A673 (cell line): ENCODE measurements at places on chromosomes 7 and 10.

DNA sequence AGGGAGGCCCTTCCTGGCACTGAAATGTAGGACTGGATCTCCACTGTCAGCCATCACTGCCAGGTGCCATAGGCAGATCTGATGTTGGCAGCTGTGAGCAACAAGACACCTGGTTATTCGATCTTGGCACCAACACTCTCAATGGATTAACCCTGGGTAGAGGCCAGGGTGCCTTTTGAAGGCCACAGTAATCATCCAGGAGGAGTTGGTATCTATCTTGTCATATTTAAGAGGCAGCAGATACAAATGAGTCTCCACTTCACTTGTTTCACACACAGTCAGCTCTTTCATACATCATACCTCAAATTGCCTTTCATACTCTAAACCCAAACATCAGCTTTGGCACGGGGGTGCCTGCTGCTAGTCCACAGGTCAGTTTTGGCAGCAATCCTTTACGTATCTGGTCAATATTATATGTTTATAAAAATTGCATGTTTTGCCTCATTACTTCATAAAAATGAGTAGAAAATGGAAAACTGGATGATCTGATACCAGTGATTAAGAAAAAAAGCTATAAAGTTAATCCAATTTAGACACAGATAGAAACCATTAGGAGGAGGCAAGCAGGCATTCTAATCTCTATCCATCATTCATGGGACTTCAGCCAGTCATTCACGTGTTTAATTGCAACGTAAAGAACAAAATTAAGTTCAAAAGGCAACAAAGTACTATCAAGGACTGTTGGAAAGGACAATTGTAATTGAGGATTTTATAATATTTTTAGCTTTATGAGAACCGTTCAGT is 12.7 kb upstream of the CACUL1 start:
- peak; percentile 42 for DNase-seq

DNA sequence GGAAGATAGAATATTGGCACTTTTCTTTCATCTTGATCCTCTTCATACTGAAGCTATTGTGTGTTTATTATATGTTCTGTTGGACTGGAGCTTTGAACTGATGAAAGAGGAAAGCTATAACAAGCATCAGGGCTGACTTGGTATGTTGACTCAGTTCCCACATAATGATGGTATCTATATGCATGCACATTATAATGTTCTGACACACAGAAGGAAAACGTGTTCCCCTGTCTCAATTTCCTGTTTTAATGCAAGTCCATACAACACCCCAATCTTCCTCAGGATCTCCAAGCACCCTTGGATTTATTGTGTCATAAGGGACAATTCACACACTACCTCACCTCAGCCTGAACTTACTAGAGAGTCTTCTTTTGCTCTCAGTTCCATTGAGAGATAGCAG is 8.3 kb upstream of the WASL start:
- no peak for DNase-seq

- DNase-seq: no peak
These were observed 346.7 kb downstream of the NRG3 start for GRCh38 chr10:82221601-82222149.

- DNase-seq: no peak
These were observed 79.8 kb downstream of the ADARB2 start for GRCh38 chr10:1657479-1657878.

GRCh38 chr10:6013413-6014192 is 36.3 kb upstream of the IL15RA start:
- no peak for DNase-seq

DNA sequence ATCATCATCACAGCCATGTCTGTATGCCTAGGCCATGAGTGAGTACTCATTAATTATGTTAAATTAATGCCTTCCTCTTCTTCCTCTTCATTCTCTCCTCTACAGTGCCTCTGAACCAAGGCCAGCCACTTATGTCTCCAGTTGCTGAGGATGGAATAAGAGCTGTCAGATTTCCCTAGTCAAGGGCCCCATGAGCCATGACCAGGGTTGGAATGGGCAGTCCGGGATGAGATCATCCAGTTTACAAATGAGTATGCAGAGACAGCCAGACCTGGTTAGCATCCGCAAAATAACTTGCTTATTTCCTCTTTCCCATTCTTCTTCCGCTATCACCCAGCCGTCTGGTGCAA is 342.7 kb downstream of the GRID1 start:
- DNase-seq: no peak

DNA sequence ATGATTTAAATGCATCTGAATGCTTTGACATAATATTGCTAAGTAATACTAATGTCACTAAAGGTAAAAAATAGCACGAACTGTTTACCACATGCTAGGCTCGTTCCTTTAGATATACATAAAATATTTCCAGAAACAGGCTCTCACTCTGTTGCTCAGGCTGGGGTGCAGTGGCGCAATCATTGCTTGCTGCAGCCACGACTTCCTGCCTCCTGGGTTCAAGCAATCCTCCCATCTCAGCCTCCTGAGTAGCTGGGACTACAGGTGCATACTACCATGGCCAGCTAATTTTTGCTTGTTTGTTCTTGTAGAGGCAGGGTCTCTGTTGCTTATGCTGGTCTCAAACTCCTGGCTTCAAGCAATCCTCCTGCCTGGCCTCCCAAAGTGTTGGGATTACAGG is 183.3 kb downstream of the SGMS1 start:
- DNase-seq: no peak

DNA sequence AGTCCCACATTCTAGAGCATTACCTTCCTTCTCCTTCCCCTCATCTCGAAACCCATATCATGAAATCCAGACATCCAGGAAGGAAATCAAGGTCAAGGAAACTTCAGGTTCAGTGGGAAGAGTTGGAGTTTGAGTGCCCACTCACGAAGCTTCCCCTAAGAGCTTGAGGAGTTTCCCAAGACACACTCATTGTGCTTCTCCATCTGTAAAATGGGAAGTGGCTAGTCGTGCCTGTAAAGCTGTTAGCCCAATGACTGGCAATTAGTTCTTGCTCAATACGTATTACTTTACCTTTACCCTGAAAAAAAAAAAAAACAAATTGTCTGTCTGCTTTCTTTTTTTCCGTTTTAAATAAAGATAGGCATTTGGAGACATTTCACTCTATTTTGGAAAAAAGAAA is 42.3 kb downstream of the GPAM start:
- no peak for DNase-seq

DNA sequence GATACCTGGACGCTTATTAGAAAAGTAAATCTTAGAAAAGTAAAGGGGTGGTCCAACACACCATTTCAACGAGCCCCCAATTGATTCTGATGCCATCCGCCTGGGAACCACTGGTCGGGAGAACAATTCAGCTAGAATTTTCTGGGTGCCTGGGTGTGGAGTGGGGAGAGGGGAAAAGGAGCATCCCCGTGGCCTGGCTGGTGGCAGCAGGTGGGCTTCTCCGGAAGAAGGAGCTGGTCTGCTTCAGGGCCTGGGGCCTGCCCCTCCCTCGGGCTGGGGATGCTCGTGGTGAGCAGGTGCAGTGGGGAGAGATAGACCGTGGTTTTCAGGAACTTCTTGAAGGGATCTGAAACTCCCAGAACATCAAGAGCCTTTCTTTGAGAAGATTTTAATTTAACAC is 39.9 kb upstream of the DUSP5 start:
- no peak for DNase-seq
